ENCODE measurements at places on chromosomes 1 and 21.

- no peak for DNase-seq
Observed at GRCh38 chr1:32335535-32335789, 571 bp downstream of the MARCKSL1 start.

GRCh38 chr21:45943630-45944540 is 37.7 kb upstream of the COL6A1 start:
- no peak for DNase-seq

DNA sequence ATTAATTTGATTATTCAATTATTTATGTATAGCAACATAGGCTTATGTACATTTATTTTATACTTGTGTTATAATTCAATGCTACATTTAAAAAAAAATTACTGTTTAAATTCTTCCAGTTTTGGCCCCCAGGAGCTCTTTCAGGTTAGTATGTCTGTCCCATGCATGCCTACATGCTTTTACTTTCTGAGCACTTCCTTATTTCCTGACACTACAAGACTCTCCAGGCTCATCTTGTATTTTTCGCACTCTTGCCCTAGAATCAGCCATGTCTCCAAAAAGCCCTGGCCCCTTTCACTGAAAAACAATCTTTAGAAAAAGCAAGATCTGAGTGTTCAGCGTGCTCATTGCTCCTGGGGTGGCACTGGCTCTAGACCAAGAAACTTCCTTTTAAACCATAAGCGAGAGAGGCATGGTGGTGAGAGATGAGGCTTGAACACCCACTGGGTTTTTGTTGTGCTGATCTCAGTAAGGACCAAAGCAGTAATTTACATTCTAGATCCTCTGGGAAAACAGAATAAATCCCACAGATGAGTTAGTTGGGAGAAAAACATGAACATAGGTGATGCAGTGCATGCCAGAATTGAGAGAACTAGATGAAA is 95.0 kb downstream of the SLC30A10 start:
- no peak for DNase-seq

DNA sequence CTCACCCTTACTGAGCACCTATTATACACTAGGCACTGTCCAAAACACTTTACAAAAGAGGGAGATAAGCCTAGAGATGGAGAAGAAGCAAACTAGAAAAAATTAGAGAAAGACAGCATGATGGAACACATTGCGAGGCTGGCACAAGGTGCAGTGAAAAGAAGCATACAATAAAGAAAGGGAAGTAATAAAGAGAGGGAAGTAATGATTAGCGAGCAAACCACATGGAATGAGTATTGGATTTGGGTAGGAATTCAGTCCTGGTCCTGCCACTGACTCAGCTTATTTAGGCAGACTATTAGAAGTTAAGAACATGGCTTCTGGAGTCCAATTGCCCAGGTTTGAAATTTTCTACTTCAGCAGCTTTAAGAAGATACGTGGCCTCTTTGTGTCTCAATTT is 32.6 kb upstream of the FNBP1L start:
- no peak for DNase-seq

- no peak for DNase-seq
Observed at GRCh38 chr1:225700889-225701465, 48.1 kb upstream of the ENAH start.

DNA sequence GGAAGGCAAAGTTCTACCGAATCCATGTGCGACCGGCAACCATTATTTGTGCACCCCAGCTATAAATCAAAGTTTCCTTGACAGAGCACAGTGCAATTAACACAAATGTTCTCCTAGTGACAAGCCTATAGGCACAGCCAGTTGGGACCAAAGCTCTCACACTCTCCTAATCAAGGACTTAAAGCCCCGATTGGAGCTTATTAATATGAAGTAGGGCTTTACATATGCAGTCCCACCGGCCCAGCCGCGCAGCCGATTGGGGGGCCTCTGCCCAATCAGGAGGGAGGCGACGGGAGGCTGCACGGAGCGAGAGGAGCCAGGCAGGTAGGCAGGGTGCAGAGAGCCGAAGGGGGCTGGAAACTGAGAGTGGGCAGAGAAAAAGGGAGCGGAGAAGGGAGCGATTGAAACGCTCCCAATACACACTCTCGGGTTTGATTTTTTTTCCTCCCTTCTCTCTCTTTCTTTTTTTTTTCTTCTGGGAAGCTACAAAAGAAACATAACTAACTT is at the start of gene ESRRG:
TSS of gene ESRRG (minus strand) at position 156 of the 507 bp plus-strand sequence. CDS start at position 26, 130 bp downstream.
- DNase-seq: peak; percentile 60
